ENCODE measurements at places on chromosomes 16 and 17. TPM values are rescaled to one million over a fixed set of nuclear protein-coding genes. Genes with fewer than 3 reads are reported as not detected.

DNA sequence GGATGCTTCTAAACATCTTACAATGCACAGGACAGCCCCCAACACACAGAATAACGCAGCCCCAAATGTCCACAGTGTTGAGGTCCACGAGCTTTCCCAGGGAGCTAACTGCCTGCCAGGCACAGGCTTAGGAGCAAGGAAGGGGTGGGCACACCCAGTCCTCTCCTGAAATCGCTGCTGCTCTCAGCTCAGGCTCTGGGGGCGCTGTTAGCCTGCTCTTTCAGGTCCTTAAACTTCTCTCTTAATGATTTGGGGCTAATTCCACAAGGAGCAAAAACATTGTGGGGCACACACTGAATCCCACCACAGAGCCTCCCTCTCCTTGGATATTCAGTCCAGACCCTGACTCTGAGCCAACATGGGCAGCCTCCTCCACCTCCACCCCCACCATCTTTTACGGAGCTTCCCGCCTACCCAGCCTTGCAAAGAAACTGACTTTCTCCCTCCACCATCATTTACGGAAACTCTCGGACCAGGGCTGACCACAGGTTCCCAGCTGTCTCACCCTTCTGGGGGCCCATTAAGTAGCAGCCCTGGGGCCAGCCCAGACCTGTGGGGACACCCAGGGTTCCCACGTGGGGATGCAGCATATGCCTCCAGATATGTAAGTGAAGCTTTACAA is 1.1 kb downstream of the CD300H start:
- H3K27ac ChIP-seq: no peak overlapping the region
- H3K27me3 ChIP-seq: no peaks in the 10 kb centered on the region
- peak; percentile 26 for DNase-seq
- no peaks in the 10 kb centered on the region for H3K36me3 ChIP-seq
- H3K4me3 ChIP-seq: no peak overlapping the region
- H3K4me1 ChIP-seq: no peaks in the 10 kb centered on the region

DNA sequence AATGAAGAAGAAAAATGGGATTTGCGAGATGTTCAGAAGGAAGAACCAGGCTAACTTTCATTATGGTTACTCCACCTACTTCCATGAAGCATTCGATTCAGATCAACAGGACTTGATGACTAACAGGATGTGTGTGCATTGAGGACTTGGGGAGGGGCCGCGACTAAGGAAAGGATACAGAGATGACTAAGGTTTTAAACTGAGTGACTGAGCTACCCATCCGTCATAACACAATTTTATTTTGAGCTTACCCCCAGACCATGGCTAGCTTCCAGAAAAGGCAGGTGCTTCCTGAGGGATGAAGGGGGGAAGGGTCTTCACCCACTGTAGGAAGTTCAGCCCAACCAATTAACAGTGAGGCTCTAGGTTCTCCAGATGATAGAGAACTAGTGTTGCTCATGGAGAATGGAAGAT is 2.5 kb upstream of the CDYL2 start:
- no peak overlapping the region for H3K4me3 ChIP-seq
- no peaks in the 10 kb centered on the region for H3K36me3 ChIP-seq
- no peak overlapping the region for H3K27ac ChIP-seq
- H3K27me3 ChIP-seq: no peaks in the 10 kb centered on the region
- no peak for DNase-seq

DNA sequence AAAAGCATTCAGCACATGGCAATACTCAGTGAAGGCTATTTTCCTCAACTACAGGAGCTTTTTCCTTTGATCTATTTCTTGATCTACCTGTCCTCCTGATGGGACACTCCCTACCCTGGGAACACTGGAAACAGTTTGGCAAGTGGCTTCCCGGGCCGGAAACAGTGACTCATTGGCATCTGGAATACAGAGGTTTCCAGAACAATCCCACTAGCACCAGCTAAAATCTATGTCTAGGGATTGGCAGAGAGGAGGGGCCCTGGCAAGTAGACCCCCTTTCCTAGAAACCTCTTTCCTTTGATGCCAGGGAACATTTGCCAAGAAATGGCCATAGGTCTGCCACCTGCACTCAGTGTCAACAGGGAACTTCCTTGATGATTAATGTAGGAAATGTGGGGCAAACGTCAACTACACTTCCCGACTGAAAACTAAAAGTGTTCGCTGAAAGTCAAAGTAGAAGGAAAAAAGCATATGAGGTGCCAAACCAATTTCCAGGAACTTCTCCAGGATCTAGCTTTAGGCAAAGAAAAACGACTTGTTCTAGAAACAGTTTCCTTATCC is 30.4 kb upstream of the FBXW10B start:
- H3K4me3 ChIP-seq: peak overlapping the region; percentile 63
- no peaks in the 10 kb centered on the region for H3K27me3 ChIP-seq
- peaks cover 27% of the 10 kb centered on the region for H3K4me1 ChIP-seq

GRCh38 chr16:68284847-68285246 is 20.5 kb downstream of the SLC7A6 start:
- H3K36me3 ChIP-seq: no peaks in the 10 kb centered on the region
- peaks cover 51% of the 10 kb centered on the region for H3K4me1 ChIP-seq
- no peak for DNase-seq
- H3K4me3 ChIP-seq: no peak overlapping the region

NOD2 gene
- total RNA-seq: 1.6 TPM

HLF gene
- total RNA-seq: 23.4 TPM

Data from testis (tissue), 5 donors.